Upper lobe of left lung (tissue), 6 donors: ENCODE measurements at places on chromosomes 4 and X.
A peak's percentile ranks its signal among the peaks of the same experiment; 100 is the strongest.

- DNase-seq, result no peak
- no peak overlapping the region for H3K4me3 ChIP-seq
- no peaks in the 10 kb centered on the region for H3K4me1 ChIP-seq
- H3K27ac ChIP-seq, result no peak overlapping the region
- no peaks in the 10 kb centered on the region for H3K36me3 ChIP-seq
These were observed 59.0 kb downstream of the FAM13A start for GRCh38 chr4:88998001-88998400.

GRCh38 chr4:2824836-2825381 is 18.7 kb upstream of the ADD1 start:
- H3K4me1 ChIP-seq, result no peaks in the 10 kb centered on the region
- DNase-seq, result no peak
- H3K27me3 ChIP-seq, result no peaks in the 10 kb centered on the region
- H3K36me3 ChIP-seq, result peaks cover 89% of the 10 kb centered on the region

- no peaks in the 10 kb centered on the region for H3K36me3 ChIP-seq
- no peak overlapping the region for H3K27ac ChIP-seq
- no peak overlapping the region for H3K4me3 ChIP-seq
These were observed 87.1 kb downstream of the RLIM start for GRCh38 chrX:74527350-74527749.

- H3K4me3 ChIP-seq, result no peak overlapping the region
- H3K36me3 ChIP-seq, result no peaks in the 10 kb centered on the region
- H3K27ac ChIP-seq, result peak overlapping the region; percentile 62
- peak; percentile 81 for DNase-seq
- H3K4me1 ChIP-seq, result peaks cover 6% of the 10 kb centered on the region
- H3K27me3 ChIP-seq, result no peaks in the 10 kb centered on the region
These were observed 112.0 kb upstream of the TBL1X start for GRCh38 chrX:9352694-9353411.

DNA sequence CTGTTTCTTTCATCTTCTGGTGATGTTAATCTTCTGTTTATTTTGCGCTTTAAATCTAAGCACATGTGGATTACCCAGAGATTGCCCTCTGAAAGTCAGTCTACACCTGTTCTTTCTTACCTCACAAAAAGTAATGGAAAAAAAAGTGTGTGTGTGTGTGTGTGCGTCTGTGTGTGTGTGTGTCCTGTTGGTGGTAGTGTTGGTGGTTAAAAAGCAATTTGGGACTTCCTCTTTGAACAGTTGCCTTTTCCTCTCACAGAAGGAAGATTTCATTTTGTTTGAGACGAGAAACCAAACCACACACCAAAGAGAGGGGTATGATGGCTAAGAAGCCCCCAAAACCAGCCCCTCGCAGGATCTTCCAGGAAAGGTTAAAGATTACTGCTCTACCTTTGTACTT is at the start of gene STAP1:
TSS of gene STAP1 (plus strand) at position 235 of the 400 bp plus-strand sequence. CDS start at position 318, 83 bp downstream.
- no peak within 1 kb of the TSS for H3K27ac ChIP-seq
- no peaks in the 10 kb centered on the region for H3K36me3 ChIP-seq
- no peaks in the 10 kb centered on the region for H3K27me3 ChIP-seq
- no peak within 1 kb of the TSS for H3K4me3 ChIP-seq
- H3K4me1 ChIP-seq, result no peaks in the 10 kb centered on the region
- no peak for DNase-seq

DNA sequence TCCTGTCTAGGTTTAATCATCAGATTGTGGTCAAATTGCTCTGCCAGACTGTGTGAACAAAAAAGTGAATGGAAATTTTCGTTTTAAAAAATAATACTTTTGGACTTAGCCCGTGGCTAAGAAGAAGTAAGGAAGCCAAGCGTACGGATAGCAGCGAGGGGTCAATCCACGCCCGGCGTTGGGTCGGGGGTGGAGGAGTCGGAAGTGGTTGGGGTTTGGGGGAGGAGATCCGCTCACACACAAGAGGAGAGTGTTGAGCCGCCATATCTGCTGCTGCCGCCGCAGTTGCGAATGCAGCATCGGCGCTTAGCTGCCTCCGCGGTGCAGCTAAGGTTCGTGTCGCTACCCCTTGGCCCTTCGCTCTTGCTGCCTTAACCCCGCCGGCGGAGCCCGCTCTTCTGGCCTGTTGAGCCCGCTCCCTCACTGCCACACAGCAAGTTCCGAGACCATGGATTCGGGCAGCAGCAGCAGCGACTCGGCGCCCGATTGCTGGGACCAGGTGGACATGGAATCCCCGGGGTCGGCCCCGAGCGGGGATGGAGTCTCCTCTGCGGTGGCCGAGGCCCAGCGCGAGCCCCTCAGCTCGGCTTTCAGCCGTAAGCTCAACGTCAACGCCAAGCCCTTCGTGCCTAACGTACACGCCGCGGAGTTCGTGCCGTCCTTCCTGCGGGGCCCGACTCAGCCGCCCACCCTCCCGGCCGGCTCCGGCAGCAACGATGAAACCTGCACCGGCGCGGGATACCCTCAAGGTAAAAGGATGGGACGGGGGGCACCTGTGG is at the start of gene GSPT2:
TSS of gene GSPT2 (plus strand) at position 264 of the 779 bp plus-strand sequence. CDS start at position 449, 185 bp downstream.
- peak; percentile 80 for DNase-seq
- peak within 1 kb of the TSS; percentile 72 for H3K27ac ChIP-seq
- no peaks in the 10 kb centered on the region for H3K4me1 ChIP-seq

- no peak overlapping the region for H3K27ac ChIP-seq
- no peak overlapping the region for H3K4me3 ChIP-seq
- H3K36me3 ChIP-seq, result no peaks in the 10 kb centered on the region
- DNase-seq, result no peak
- no peaks in the 10 kb centered on the region for H3K4me1 ChIP-seq
These were observed 9.3 kb downstream of the VGLL1 start for GRCh38 chrX:136541294-136541693.

- H3K27ac ChIP-seq, result no peak overlapping the region
- H3K36me3 ChIP-seq, result no peaks in the 10 kb centered on the region
- H3K4me3 ChIP-seq, result no peak overlapping the region
These were observed 26.5 kb upstream of the SPANXN4 start for GRCh38 chrX:142999199-142999701.
